Ascending aorta (tissue), 2 donors: ENCODE measurements at places on chromosomes 4 and X. TPM values are rescaled to one million over a fixed set of nuclear protein-coding genes. Genes with fewer than 3 reads are reported as not detected.

Gene OTUD6A
- not detected for total RNA-seq

Gene ARR3
- total RNA-seq, result not detected

Gene HDAC8
- total RNA-seq, result 41.1 TPM

DNA sequence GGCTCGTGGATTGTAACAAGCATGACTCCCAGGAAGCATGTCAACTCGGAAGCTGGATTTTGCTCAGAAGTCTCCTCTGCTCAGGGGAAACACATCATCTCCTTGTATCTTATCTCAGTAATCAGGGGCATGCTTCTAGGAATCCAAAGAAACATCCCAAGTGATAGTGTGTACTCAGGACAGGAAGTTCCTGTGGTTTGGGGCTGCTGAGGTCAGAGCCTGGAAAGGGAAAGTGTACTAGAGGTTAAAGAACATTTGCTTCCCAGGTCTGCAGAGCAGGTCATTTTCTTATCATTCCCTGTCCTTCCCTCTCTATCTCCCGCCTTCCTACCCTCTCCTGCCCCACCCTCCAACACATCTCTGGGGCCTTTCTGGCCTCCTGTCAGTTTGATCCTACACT, 38.8 kb downstream of the SLC34A2 start:
- no peak for DNase-seq

GRCh38 chr4:120977435-120977997, 55.0 kb upstream of the PRDM5 start:
- DNase-seq, result no peak

GRCh38 chrX:130560544-130560943, 158.8 kb downstream of the RBMX2 start:
- no peak for DNase-seq

- no peak for DNase-seq
Observed at GRCh38 chrX:12447448-12448064, 309.3 kb downstream of the FRMPD4 start.
